Right lobe of liver (tissue), 6 donors: ENCODE measurements at places on chromosomes 11 and 22. TPM values are rescaled to one million over a fixed set of nuclear protein-coding genes. Genes with fewer than 3 reads are reported as not detected.

The SYTL2 gene
- total RNA-seq = 13.5 TPM

DNA sequence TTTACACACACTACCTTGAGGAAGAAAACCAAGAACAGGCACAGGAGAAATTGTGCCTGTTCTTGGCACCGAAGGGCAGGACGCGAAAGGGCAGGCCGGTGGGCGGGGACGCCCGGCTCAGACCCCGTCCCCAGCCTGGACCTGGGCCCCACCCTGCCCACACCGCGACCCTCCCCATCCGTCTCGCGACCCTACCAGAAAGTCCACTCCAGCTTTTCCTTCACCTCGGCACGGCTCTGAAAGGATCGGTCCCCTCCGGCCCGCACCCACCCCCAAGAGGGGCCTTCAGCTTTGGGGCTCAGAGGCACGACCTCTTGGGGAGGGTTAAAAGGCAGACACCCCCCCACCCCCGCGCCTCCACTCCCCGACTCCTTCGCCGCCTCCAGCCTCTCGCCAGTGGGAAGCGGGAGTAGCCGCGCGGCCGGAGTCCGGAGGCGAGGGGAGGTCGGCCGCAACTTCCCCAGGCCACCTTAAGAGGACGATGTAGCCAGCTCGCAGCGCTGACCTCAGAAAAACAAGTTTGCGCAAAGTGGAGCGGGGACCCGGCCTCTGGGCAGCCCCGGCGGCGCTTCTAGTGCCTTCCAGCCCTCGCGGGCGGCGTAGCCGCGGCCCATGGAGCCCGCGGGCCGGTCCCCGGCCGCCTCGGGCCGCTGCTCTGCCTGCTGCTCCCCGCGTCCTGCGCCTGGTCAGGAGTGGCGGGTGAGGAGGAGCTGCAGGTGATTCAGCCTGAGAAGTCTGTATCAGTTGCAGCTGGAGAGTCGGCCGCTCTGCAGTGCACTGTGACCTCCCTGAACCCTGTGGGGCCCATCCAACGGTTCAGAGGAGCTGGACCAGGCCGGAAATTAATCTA, 4.4 kb downstream of the SEC14L6 start:
- DNase-seq = no peak

DNA sequence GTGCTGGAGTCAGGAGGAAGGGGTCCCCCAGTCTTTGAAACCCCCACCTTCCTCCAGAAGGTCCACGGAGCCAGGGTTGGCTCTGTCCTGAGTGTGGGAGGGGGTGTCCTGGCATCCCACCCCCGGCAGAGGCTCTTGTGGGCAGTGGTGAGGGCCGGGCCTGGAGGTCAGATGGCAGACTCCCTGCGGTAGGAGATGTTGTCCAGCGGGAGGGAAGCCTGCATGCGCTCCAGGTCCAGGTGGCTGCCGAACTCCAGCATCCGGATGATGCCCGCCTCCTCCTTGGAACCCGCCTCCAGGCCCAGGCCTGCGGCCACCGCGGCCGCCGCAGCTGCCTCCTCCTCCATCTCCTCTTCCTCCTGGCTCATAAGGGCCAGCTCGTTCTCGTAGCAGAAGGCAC, 28.4 kb downstream of the KCNJ4 start:
- no peak for DNase-seq

DNA sequence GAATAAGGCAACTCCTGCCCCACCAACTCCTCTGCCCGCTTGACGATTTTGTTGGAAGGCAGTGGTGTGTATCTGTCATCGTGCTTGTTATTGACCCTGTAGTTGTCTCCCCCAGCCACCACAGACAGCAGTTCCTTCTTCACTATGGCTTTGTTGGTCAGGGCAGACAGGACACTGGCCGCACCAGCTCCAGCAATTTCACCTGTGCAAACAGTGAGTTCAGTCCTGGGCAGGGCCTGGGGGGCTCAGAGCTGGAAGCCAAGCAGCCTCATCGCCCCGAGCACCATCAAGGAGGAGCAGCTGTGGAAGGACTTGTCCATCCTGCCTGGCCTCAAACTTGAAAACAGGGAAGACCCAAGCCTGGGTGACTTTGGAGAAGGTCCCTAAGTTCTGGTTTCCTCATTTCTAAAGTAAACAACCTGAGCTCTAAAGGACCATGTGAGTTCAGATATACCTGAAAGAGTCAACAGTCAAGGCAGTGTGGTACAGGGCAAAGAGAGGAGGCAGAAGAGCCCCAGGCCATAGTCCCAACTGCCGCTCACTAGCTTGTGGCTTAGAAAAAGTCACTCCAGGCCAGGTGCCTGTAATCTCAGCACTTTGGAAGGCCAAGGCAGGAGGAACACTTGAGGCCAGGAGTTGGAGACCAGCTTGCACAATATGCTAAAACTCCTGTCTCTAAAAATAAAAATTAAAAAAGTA, 4.6 kb downstream of the PLAAT2 start:
- no peak for DNase-seq

GRCh38 chr22:42202048-42202447, 68.4 kb downstream of the TCF20 start:
- no peak for DNase-seq

- DNase-seq = no peak
Measured at GRCh38 chr11:80512491-80512890, 1071.7 kb upstream of the TENM4 start.
